Testis (tissue), 5 donors: ENCODE measurements at places on chromosomes 2 and 18.

DNA sequence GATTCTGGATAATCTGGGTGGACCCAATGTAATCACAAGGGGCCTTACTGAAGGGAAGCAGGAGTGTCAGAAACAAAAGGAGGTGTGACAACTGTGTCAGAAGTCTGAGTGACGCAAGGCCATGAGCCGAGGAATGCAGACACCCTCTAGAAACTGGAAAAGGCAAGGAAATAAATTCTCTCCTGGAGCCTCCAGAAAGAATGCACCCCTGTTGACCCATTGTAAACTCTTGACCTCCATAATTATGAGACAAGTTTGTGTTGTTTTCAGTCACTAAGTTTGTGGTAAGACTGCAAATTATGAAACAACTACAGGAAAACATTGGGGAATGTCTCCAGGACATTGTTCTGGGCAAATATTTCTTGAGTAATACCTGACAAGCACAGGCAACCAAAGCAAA, 47.3 kb upstream of the B3GNT7 start:
- no peak for DNase-seq

DNA sequence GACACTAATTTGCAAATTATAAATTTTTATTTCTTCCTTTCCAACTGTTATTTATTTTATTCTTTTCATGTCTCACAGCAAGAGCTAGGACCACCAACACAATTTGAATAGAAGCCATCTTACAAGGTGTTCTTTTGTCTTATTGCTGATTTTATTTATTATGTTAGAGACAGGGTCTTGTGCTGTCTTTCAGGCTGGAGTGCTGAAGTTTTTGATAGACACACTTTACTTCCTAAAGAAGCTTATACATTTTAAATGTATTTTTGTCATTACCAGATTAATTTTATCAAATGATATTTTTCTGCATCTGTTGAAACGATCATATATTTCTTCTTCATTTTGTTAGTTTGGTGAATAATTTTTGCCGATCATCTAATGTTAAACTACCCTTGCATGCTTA, 130.3 kb upstream of the BCL2L11 start:
- no peak for DNase-seq

GRCh38 chr2:11680901-11681721, 11.1 kb upstream of the NTSR2 start:
- DNase-seq, result no peak

- no peak for DNase-seq
Measured at GRCh38 chr2:124039762-124040291, 14.7 kb downstream of the CNTNAP5 start.

DNA sequence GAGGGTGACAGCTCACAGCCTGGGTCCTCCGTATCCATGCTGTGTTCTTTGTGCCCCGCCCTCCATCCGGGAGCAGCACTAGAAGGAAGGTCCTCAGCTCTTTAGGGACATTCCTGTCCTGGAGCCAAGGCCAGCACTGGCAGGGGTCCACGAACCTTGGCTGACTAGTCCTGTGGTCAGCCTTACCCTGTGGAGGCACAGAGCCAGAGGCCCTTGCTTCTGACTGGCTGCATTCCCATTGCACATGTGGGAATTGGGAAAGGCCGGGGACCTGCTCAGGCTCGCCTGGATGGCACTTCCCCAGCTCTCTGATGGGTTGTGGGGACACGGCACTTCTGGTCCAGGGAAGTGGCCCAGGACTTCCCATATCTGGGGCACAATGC, 24.9 kb upstream of the RHOB start:
- peak; percentile 70 for DNase-seq

GRCh38 chr2:155381436-155381835, 682.9 kb downstream of the KCNJ3 start:
- no peak for DNase-seq
